ENCODE measurements at places on chromosomes 1 and 21. TPM values are rescaled to one million over a fixed set of nuclear protein-coding genes. Genes with fewer than 3 reads are reported as not detected.
A peak's percentile ranks its signal among the peaks of the same experiment; 100 is the strongest.

The VANGL2 gene
- total RNA-seq: 2.9 TPM

The CNTN2 gene
- total RNA-seq: not detected

The RGS18 gene
- total RNA-seq: 9.8 TPM

The DTL gene
- total RNA-seq: 61.4 TPM

The CRNN gene
- not detected for total RNA-seq

The TTLL10 gene
- total RNA-seq: not detected

The VASH2 gene
- 7.5 TPM for total RNA-seq

DNA sequence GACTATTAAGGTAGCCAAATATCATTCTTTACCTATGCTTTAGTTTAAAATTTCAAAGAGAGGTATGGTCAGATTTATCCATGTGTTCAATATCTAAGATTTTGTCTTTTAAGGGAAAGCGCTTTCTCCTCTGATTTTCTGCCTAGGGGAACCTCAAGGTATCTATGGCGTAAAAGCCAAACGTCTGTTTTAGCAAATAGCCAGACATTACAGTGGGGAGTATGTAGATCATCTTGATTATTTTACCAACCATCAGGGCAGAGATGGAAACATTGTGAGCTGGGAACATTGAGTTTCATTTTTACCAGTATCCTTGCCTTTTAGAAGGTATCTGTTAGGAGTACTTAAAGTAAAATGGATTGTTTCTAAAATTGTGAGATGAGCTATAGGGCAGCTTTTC is 71.0 kb downstream of the LEPR start:
- DNase-seq: no peak

- DNase-seq: no peak
Measured at GRCh38 chr1:234759888-234760287, 149.9 kb upstream of the IRF2BP2 start.

- no peak for DNase-seq
Measured at GRCh38 chr1:1758692-1759455, 19.4 kb downstream of the NADK start.

DNA sequence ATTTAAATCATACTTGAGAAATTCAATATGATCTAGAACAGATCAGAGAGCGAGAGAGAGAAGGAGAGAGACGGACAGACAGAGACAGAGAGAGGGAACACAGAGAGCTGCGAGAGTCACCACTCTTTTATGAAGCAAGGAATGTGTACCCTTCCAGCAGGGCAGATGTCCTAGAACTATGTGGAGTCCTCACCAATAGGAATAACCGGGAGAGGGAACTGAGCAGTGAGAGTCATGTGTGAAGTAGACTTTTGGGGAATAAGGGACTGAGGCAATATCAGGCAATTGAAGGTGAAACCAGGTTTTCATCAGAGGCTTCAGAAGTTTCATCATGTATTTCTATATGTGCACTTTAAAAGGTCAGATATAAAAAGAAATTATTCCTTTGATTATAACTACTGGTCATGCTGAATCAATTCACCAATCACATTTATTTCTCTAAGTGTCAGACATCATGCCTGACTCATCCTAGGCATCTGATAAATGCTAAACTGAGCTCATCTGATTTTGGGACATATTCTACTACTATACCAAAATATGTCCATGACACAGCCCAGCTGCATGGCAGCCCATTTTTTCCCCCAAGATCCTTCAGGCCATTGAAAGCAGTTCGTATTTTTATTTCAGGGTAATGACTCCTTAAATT is 22.4 kb downstream of the VTCN1 start:
- no peak for DNase-seq

GRCh38 chr1:112358798-112359408 is 37.1 kb upstream of the CTTNBP2NL start:
- DNase-seq: peak; percentile 43

DNA sequence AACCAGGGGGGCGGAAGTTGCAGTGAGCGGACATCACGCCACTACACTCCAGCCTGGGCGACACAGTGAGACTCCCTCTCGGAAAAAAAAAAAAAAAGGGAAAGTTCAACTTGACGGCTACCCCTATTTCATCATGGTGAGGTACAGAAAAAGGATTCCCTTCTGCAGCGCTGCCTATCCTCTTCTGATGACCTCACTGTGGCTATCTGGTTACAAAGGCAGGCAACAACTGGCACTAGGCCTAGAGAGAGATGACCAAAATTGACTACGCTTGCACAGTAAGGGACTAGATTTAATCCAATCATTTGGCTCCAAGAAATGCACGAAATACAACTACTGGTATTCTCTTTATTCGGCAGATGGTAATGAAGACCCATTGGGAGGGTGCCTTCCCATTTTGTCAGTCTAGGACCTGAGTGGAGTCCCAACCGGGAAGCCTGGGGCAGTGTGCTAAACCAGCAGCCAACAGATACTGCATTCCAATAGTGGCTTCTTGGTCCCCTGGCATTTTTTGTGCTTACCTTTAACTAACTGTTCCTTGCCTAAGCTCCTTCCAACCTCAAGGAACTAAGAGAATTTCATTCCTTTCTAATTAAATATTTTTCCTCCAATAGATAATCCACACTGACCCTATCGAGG is 36.6 kb downstream of the ITPKB start:
- DNase-seq: no peak

DNA sequence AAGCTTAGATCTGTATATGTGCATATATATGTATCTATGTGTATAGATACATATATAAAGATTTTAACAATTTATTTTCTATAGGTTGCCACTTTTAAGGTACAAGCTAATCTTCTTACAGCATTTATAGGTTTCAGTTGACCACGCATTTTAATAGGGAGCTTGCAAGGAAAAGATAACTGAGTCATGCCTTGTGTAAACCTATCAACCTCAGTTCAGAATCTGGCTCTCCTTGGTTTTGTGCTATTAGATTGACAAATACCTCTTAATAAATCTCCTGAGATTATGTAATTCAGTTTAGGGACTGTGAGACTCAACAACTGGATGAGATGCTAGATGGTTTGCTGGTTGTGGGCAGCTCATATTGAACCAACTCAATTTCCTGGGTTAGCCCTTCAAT is 114.7 kb upstream of the SERBP1 start:
- DNase-seq: no peak

GRCh38 chr1:9410737-9411297 is 118.1 kb downstream of the SPSB1 start:
- DNase-seq: peak; percentile 71

- no peak for DNase-seq
Measured at GRCh38 chr1:247334378-247335133, 2.9 kb upstream of the ZNF496 start.

DNA sequence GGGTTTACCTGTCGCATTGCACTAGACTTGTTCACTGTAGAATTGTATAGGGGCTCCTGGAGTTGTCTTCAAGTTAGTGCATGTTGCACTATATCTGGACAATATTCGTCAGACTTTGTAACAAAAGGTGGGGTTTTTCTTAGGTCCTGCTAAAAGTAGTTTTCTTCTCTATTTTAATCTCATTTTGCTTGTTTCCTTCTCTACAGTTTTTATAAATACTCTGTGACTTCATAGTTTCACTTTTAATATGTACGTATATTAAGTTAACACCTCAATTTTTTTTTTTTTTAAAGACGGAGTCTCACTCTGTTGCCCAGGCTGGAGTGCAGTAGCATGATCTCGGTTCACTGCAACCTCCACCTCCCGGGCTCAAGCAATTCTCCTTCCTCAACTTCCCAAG is 26.5 kb upstream of the MRPS6 start:
- DNase-seq: no peak

DNA sequence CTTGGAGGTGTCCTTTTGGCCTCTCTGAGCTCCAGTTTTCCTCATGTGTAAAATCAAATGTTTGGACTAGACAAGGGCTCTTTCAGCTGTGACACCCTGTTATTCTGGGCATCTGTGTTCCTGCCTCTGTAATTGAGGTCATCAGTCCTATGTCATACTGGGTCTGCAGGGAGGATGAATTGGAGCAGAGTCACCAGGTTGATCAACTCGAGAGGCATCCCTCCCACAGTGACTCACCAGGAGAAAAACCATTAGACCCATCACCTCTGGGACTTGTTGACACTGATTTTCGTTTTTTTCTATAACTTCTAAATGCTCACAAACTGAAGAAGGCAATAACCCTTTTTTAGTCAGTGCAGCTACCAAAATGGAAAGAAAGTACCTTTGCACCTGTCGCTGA is 82.2 kb downstream of the ST6GALNAC5 start:
- DNase-seq: no peak

DNA sequence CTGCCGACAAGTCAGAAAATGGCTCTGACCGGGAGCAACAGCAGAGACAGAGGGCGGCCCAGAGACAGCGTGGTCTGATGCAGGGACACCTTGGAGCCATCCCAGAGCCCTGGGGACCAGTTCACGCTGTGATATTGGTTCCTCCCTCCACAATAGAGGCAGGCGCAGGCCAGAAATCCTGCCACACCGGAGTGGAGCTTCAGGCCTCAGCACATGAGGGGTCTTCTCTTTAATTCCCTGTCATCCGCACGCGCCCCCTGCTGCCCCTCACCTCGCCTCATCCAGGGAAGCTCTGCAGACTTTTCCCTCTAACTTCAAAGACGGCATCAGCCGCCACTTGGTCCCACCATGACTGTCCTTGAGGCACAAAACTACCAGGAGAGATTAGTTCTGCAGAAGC is 75.5 kb upstream of the ANGPTL1 start:
- DNase-seq: no peak

GRCh38 chr1:175783126-175783722 is 39.8 kb upstream of the TNR start:
- DNase-seq: no peak

DNA sequence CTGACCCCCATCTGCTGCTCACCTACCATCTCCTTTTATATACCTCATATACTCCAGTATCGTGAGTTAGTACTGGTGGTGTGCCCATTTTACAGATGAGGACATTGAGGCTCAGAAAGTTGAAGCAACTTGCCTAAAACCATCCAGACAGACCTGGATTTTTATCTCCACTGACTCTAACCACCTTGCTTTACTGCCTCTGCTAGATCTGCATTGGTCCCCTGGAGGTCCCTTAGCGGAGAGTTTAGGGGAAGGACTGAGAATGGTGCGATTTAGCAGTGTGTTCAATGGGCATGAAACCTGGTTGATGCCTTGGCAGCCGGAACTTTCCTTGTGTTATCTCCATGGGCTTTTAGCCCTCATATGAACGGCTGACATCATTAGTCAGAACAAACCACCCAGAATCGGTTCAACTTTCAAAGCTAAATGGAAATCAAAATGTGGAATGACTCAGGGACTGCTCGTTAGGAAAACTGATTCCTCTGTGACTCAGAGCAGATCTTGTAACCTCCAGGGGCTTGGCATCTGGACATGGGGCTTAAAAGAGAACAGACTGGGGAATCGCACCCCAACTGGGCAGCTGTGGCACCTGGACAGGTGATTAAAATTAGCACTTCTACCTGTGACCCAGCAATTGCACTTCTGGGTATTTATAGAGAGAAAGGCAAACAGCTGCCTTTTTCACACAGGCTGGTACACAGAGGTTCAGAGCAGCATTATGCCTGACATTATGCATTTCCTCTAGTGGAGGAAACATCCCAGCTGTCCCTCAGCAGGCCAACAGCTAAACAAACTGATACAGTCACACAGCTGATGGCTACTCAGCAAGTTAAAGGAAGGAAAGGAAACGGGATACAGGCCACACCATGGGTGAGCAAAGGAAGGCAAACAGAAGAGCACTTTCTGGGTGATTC is 25.3 kb downstream of the TMEM51 start:
- DNase-seq: no peak

DNA sequence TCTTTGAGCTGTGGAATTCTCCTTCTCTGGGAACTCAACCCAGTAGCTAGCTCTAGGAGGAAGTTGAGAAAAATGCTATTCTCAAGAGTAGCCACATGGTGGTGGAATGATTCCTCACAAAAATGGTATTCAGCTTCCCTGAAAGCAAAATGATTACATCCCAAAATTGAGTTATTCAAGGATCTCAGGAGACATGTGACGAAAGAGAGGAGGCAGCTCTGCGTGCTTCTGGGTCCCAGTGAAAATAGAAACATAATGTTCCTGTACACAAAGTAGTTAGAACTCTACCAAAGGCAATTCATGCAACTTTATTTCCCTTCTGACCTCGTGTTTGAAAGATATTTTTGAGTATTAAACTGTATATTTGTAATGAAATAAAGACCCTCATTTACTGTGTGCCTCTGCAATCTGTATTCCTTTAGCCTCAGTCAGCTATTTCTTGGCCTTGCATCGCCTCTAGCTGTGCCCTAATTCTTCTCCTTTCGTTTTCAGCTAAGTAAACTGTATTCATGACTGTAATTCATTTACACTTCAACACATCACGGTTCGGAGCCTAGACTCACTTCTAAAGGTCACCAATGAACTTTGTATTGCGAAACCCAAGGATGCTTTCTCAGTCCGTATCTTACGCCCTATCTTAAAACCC is 167.3 kb downstream of the FASLG start:
- peak; percentile 53 for DNase-seq

DNA sequence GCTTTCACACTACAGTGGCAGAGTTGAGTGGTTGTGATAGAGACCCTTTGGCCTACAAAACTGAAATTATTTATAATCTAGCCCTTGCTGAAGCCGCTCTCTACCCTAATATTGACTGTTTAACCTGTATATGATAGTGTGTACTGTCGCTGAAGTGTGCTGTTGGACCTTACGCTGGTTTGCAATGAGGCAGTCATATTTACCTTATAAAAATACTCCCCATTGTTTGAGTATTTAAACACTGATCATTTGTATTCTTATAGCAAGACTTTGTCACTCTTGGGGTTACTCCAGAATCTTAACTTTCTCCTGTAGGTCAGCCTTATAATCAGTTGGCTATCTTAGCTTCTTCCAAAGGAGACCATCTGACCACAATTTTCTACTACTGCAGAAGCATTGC is 56.3 kb downstream of the SMG7 start:
- no peak for DNase-seq
